Dorsolateral prefrontal cortex (tissue), 122 donors: ENCODE measurements at places on chromosomes 3 and 15. TPM values are rescaled to one million over a fixed set of nuclear protein-coding genes. Genes with fewer than 3 reads are reported as not detected.

RAD51 gene
- 1.6 TPM for total RNA-seq

LHFPL4 gene
- total RNA-seq, result 75.8 TPM

KNL1 gene
- 0.53 TPM for total RNA-seq

SCAANT1 gene
- not detected for total RNA-seq

UBAP1L gene
- total RNA-seq, result 35.2 TPM

MYZAP gene
- total RNA-seq, result 1.7 TPM

GMNC gene
- 0.60 TPM for total RNA-seq

COLQ gene
- total RNA-seq, result 19.1 TPM

GOLGA8Q gene
- total RNA-seq, result 1.8 TPM

CCDC174 gene
- 22.9 TPM for total RNA-seq

NOX5 gene
- total RNA-seq, result 0.60 TPM

RNU5B-1 gene
- total RNA-seq, result 67.5 TPM

RLBP1 gene
- total RNA-seq, result 4.9 TPM

GOLGA8J gene
- total RNA-seq, result not detected

DPPA2 gene
- total RNA-seq, result not detected

LEKR1 gene
- 2.4 TPM for total RNA-seq

HRG gene
- not detected for total RNA-seq

PRRT3 gene
- 39.2 TPM for total RNA-seq

PIK3CB gene
- 71.1 TPM for total RNA-seq

TUSC7 gene
- total RNA-seq, result not detected

CELF6 gene
- total RNA-seq, result 19.5 TPM

IQCF6 gene
- not detected for total RNA-seq

A4GNT gene
- total RNA-seq, result not detected

TYRO3 gene
- 151 TPM for total RNA-seq

SCAPER gene
- 77.2 TPM for total RNA-seq
